ENCODE measurements at places on chromosomes 4 and X. TPM values are rescaled to one million over a fixed set of nuclear protein-coding genes. Genes with fewer than 3 reads are reported as not detected.

NSG1 gene
- 23.7 TPM for total RNA-seq

CRMP1 gene
- total RNA-seq: 251 TPM

MTTP gene
- total RNA-seq: 12.0 TPM

PSAPL1 gene
- not detected for total RNA-seq

CABS1 gene
- total RNA-seq: not detected

FAT4 gene
- total RNA-seq: 26.6 TPM

SMARCA1 gene
- total RNA-seq: 122 TPM

DRD5 gene
- not detected for total RNA-seq
